ENCODE measurements at places on chromosomes 3 and 15.

DNA sequence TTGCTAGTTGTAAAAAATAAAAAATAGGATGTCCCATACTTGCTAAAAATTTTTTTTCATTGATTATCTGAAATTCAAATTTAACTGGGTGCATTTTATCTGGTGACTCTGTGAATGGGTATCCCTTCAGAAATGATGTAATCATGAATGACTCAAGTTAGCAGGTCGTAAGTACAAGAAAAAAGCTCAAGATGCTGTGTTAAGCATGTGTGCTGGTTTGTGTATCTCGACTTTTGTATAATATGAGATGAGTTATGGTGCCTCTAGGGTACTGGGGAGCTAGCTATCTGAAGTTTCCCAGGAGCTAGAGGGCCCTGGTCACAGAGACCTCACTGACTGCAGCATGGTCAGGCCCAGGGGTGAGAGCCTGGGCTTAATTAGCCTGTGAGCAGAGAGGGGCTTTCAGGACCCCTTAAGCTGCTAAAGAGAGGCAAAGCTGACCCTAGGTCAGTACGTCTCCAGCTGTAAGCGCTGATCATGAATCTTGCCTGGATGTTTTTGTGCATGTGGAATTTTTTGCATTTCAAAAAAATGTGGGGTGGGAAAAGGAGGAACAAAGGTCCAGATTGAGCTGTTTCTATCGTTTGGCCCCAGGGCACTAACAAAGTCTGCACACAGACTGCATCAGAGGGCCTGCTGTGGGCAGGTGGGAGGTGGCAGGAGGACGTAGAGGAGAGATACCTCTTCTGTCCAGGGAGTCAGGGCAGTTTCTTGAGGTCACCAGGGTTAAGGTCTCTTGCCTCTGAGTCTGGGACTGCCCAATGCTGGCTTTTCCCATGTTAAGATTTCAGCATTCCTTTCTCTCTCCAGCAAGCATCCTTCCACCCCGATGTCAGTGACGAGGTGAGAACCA is 233.2 kb upstream of the TPM1 start:
- no peak for DNase-seq

DNA sequence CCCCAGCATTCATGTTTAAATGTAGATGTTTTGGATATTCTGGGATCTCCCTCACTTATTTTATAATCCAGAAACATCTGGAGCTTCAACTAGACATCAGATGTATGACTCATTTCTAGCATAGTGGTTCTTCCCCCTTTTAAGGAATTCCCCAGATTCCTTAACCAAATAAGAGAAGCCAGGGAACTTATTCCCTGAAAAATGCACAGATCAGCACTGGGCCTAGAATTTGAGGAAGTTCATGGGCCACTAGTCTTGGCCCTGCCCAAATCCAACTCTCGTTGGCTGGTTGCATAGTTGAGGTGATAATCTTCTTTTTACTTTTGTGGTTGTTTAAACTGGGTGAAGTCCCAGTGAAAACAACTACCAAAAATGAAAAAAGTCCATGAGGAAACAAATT is 20.4 kb downstream of the RARRES1 start:
- DNase-seq: no peak

DNA sequence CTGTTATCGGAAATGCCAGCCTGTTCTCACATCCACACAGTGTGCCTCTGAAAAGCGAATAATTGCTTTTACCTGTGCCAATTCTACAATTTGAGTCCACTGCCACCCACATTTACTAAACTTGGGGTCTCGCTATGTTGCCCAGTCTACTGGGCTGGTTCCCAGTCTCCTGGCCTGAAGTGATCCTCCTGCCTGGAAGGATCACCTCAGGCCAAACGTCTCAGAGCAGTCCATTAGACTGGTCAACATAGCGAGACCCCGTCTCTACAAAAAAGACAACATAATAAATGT is 827 bp upstream of the INO80 start:
- DNase-seq: no peak

DNA sequence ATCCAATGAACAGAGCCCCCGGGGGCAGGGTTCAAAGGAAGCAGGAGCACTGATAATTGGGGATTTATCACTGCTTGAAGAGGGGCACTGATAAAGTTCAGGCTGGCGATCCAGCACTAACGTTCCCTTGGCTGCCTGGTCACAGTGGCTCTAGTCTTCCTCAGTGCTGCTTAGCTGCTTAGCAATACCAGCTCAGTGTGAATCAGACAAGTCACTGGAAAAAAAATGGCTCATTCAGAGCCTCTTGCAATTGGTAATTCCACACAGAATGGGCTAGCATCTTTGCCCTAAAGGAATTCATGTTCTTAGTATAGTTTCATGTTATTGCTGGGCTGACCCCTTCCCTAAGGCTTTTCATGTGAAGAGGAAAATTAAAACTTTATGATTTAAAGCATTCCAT is 95.7 kb upstream of the SLC2A2 start:
- DNase-seq: no peak

- no peak for DNase-seq
These were observed 91.8 kb downstream of the ATP10A start for GRCh38 chr15:25771338-25771706.

- DNase-seq: no peak
These were observed 129.4 kb downstream of the PGPEP1L start for GRCh38 chr15:98878172-98878571.

DNA sequence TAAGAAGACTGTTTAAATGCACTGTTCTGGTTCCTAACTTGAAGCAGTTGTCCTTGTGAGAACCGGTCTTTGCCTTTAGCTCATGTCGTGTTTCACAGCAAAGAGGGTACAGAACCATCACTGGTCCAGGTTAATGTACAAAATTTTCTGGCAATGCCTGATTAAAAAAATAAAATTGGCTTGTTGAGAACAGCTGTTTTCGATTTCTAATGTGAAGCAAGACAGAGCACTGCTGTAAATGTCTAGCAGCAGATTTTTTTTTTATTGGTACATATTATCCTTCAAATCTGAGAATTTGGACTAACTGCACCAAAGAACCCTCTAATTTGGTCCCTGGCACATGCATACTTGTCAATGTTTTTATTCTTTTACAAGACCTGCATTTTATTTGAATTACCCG is 103.3 kb downstream of the STT3B start:
- no peak for DNase-seq

- no peak for DNase-seq
These were observed 15.3 kb downstream of the HESX1 start for GRCh38 chr3:57184526-57184925.

- DNase-seq: no peak
These were observed 21.6 kb downstream of the SAMMSON start for GRCh38 chr3:70020906-70021660.

DNA sequence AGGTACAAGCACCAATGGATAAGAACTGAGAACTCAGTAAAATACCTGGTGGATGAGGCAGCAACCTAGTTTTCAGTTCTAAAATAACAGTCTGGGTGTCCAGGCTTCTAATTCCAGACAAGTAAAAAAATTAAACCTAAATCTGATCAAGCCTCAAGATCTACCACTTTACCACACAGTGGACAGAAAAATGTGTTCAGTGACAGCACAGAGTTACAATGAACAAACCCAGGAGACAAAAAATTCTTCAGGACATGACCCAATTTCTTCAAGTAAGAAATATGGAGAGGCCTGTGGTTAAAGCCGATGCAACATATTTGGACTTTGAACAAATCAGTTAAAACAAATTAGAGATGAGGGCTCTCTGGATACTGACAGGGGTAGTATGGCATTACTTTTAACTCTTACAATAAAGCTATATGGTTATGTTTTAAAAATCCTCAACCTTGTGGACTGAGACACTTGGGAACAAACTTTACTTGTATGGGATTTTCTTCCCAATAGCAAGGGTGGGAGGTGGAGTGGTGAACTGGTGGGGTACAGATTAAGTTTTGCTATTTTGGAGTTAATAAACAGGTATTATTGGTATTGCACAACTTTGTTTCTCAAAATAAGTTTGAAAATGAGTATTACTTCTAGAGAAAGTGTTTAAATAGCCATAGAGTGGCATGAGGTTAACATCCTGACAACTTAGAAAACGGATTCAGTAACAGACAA is 14.2 kb downstream of the CCNL1 start:
- DNase-seq: no peak

DNA sequence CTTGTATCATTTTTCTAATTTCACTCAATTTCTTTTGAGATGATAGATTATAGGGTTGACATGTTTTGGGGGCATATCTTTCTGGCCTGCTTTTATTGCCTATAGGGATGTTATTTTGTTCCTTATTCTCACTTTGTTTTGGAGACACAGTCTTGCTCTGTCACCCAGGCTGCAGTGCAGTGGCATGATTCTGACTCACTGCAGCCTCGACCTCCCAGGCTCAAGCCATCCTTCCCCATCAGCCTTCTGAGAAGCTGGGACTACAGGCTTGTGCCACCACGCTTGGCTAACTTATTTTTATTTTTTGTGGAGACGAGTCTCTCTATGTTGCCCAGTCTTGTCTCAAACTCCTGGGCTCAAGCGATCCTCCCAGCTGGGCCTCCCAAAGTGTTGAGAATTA is 72.8 kb upstream of the FAN1 start:
- DNase-seq: no peak

DNA sequence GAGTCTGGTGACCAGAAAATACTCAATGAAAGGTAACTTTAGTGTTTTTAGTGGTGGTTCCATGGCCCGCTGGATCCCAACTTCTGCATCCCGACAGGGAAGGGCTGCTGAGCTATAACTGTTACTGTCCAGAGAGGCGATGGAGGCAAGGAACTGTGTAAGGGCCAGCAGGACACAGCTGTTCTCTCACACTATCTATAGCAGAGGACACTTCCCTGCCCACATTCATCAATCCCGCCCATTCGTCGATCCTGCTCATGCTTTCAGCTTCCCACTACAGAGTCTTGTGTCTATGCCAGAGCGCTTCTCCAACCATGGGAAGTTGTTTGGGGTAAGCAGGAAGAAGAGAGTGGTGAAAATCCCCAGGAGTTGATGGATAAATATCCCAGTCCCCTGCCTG is 8.4 kb downstream of the COLQ start:
- no peak for DNase-seq

DNA sequence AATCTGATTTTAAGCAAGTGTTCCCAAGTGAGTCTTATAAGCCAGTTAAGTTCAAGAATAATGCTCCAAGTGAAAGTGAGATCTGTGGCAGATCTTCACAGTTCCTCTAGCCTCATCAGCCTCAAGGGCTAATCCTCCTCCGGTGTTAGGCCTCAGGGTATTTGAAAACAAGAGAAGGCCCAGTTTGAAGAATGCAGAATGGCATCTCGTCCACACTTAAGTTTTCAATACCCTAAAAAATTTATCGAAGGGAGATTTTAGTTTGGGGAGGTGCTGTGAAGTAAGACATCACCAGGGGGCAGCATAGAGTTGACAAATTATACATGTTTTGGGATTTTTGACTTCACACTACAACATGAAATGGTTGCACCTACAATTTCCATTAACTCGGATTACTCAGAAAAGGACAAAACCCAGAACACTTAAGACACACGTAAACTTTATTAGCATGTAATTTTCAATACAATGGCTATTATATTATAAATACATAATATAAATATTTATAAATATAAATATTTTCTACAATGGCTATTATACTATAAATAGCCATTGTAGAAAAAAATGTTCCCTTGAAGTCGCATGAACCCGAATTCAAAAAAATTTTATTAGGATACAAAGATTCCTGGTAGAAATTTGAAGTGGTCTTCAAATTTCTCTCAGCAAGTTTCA is 2.3 kb upstream of the TMEM266 start:
- no peak for DNase-seq

DNA sequence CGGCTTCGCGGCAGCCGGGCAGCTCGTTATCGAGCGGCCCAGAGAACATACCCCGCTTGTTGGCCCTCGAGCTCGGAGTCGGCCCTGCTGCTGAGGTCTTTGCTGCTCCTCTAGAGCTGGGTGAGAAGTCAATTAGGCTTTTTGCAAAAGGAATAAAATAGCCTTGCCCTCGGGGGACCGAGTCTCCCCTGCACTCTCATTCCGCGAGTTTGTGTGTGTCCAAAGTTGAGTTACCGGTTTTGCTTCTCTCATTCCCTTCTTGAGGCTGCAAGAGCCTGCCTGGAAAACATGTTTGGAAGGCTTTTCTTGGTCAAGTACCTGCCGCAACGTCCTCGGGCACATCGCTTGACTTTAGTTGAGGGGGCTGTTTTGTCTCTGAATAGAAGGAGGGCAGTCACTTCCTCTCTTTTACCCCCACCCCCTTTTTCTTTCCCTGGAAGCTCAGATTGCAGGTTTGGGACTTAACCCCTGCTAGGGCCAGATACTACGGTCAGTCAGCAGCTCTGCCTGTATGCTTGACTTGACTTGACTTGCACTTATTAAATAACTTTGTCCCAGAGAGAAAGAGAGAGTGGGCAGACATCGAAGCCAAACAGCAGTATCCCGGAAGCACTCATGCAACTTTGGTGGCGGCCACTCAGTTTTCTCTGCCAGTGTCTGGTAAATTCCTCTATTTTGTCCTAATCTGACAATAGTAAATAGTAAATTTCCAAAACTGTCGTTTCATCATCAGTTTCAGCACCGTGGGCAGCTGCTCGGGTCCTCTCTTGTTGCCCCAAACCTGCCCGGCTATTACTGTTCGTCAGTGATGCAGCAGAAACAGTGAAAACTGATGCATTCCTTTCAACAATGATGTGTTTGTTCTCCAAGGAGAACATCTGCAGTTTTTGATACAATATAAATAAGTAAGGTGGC is 609 bp downstream of the RNF13 start:
- DNase-seq: no peak

GRCh38 chr3:13480340-13481318 is 523 bp downstream of the HDAC11 start:
- DNase-seq: no peak

DNA sequence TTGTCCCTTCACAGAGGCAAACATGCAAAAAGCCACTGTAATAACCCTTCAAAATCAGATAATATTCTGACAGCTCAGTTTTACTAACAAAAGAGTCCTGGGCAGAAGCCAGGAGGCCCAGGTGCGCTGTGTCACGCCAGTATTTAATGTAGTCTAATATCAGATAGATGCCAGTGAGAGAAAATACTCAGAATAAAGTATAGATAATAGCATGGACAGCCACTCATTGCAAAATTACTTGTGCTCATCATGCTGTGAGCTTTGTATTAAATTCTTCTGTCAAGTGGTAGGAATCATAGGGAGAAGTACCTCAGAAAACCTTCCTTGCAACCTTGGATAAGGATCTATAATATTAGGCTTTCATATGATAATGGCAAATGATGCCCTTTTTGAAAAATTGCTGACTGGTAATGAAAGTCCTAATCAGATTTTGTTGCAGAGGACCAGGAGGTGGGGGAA is 1154.3 kb downstream of the ROBO1 start:
- DNase-seq: no peak

DNA sequence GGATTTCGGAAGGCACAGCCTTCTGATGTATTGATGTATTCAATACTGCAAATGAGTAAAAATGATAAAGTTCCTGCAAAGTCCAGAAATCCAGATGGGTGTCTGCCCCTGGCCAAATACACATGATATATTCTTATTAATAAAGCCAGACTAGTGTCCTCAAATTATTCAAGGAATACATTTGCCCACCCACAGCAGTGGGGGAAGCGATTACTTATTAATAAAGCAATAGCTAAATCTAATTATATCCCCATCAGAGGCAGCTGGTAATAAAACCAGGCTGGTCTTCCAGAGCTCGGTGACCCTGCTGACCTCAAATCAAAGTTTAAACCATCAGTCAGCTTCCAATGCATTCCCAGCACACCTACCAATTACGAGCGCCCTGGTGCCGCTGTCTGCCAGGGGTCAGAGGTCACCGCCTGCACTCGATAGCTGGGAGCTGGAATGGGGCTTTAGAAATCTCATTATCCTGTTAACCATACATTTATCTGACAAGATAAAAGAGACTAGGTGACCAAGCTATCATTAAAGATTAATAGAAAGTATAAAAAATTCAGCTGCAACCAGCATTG is 330.3 kb downstream of the UACA start:
- no peak for DNase-seq
